ENCODE measurements at places on chromosomes 16 and 17. TPM values are rescaled to one million over a fixed set of nuclear protein-coding genes. Genes with fewer than 3 reads are reported as not detected.

DNA sequence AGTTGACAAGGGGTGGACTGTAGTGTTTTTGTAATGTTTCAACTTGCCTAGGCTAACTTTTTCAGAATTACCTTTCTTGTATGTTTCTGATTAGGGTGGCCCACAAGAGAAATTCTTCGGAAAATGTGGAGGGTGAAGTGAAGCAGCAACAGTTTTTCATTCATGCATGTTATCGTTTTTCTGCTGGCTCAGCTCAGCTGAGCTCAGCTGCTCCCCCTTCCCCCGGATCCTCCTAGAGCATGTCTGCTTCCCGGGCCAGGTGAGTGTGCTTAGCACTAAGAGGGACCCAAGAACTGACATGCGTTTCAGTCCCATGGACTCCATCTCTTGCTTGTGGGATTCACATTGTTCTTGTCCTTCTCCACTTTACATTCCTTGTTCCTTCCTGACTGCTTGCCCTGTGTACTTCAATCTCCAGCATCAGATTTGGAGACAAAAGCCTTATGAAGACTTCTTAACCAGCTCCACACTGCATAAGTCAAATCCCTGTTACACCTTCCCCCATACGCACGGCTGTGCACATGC, 33.6 kb downstream of the SCPEP1 start:
- no peak overlapping the region for H3K27ac ChIP-seq
- H3K4me3 ChIP-seq, result no peak overlapping the region
- H3K27me3 ChIP-seq, result no peaks in the 10 kb centered on the region
- no peak for DNase-seq
- peaks cover 7% of the 10 kb centered on the region for H3K4me1 ChIP-seq

The RNF227 gene
- 3.0 TPM for total RNA-seq

The JMJD8 gene
- 128 TPM for total RNA-seq

DNA sequence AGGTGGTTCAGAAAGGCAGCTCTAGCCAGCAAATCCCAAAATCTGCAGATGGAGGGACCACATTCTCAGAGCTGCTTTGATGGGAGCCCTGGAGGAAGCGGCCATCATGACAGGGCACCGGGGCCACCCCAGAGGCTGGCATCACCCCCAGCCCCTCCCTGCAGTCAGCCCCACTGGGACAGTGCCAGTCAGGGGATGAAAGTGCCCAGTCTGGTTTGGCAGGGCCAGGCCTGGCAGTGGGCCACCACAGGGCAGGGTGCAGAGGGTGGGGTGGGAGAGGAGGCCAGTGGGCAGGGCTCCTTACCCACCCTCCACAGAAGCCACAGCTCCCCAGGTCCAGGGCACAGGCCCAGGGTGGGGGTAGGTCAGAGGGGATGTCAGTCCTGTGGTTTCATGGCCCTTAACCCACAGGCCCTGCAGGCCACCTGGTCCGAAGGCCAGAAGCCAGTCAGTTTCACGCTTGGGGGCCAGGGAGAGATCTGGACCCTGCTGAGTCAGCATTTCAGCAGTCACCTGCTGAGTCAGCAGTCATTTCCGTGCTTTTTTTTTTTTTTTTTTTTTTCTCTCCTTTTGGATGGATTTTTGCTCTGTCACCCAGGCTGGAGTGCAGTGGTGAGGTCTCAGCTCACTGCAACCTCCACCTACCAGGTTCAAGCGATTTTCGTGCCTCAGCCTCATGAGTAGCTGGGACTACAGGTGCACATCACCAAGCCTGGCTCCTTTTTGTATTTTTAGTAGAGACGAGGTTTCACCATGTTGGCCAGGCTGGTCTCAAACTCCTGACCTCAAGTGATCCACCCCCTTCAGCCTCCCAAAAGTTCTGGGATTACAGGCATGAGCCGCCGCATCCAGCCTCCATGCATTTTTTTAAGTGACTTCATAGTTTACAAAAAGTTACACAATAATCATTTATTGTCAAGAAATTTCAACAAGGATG, 10.4 kb downstream of the SLC25A10 start:
- H3K36me3 ChIP-seq, result peaks cover 3% of the 10 kb centered on the region
- H3K27me3 ChIP-seq, result no peaks in the 10 kb centered on the region
- H3K4me3 ChIP-seq, result no peak overlapping the region
- peak overlapping the region; percentile 75 for H3K27ac ChIP-seq
- peak; percentile 97 for DNase-seq

- peaks cover 6% of the 10 kb centered on the region for H3K4me1 ChIP-seq
- DNase-seq, result peak; percentile 27
- no peaks in the 10 kb centered on the region for H3K27me3 ChIP-seq
Observed at GRCh38 chr16:75377729-75378386, 55.4 kb downstream of the CFDP1 start.

The ASPA gene
- total RNA-seq, result 0.66 TPM

DNA sequence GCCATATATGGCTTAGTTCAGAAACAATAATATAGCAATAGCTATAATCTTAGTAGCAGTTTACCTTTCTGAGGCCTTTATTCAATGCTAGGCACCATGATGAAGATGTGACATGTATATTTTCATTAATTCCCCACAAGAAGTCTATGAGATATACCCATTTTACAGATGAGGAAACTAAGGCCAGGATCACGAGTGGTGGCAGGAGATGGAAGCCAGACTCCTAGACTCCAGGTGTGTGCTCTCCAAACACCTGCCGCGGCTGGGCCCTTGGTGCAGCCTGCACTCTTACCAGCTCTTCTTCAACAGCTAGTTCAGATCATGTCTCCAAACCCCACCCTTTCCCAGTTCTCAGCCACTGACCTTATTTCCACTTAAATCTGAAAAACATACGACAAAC, 15.2 kb downstream of the NXPH3 start:
- no peak for DNase-seq
- no peaks in the 10 kb centered on the region for H3K36me3 ChIP-seq
- no peak overlapping the region for H3K4me3 ChIP-seq

GRCh38 chr17:70265471-70265870, 96.1 kb downstream of the KCNJ2 start:
- H3K36me3 ChIP-seq, result no peaks in the 10 kb centered on the region
- no peak overlapping the region for H3K4me3 ChIP-seq
- no peak for DNase-seq
- no peaks in the 10 kb centered on the region for H3K4me1 ChIP-seq
- H3K27me3 ChIP-seq, result no peaks in the 10 kb centered on the region

- H3K27me3 ChIP-seq, result no peaks in the 10 kb centered on the region
- H3K4me1 ChIP-seq, result no peaks in the 10 kb centered on the region
- H3K36me3 ChIP-seq, result no peaks in the 10 kb centered on the region
- no peak for DNase-seq
- H3K27ac ChIP-seq, result no peak overlapping the region
Observed at GRCh38 chr17:34764716-34765115, 185.3 kb downstream of the TMEM132E start.

DNA sequence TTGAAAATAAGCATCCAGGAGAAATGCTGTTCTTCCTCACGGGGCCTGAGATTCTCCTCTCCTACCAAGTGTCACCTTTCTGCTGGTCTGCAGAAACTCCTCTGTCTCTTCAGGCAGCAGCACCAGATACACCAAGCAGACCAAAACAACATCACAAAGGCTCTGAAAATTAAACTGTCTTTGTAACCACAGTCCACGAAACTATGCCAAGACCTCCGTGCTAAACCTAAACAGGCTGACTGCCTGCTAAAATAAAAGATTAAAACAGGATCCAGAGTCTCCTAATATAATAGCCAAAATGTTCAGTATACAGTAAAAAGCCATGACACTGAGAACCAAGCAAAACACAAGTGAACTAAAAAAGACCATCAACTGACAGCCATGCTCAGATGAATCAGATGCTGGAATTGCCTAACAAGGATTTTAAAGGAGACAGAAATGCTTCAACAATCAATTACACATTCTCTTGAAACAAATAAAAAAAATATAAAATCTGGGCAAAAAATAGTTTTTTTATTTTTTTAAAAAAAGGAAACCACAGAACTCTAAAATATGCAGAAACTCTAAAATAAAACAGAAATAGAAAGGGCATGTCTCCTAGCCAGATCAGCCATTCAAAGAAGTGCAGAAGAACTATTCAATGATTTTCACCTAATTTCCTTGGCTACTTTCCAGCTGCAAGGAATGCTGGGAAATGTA, 50.3 kb upstream of the TOX3 start:
- no peaks in the 10 kb centered on the region for H3K27me3 ChIP-seq
- peaks cover under 1% of the 10 kb centered on the region for H3K4me1 ChIP-seq
- no peak overlapping the region for H3K4me3 ChIP-seq

GRCh38 chr16:17159617-17160016, 311.1 kb downstream of the XYLT1 start:
- H3K36me3 ChIP-seq, result no peaks in the 10 kb centered on the region
- H3K27ac ChIP-seq, result no peak overlapping the region
- H3K4me3 ChIP-seq, result no peak overlapping the region
- DNase-seq, result no peak

The CA4 gene
- total RNA-seq, result 18.8 TPM

The ARHGAP44 gene
- total RNA-seq, result 6.3 TPM

The NOXO1 gene
- total RNA-seq, result not detected

Measured in body of pancreas (tissue), 4 donors.